Endothelial cell of coronary artery (primary cell): ENCODE measurements at places on chromosomes 13 and 19. TPM values are rescaled to one million over a fixed set of nuclear protein-coding genes. Genes with fewer than 3 reads are reported as not detected.

The WDR62 gene
- total RNA-seq = 2.4 and 3.9 TPM in 2 replicates

The NEK5 gene
- total RNA-seq = 0.09 TPM in 2 replicates

The KLK3 gene
- total RNA-seq = not detected in 2 replicates

The GAS6 gene
- 78.1 and 150 TPM in 2 replicates for total RNA-seq

The AKAP8L gene
- 48.9 and 67.4 TPM in 2 replicates for total RNA-seq

The TMEM221 gene
- under 0.01 and 0.09 TPM in 2 replicates for total RNA-seq

The GET3 gene
- 96.2 and 110 TPM in 2 replicates for total RNA-seq

The ICAM5 gene
- total RNA-seq = under 0.01 and 0.56 TPM in 2 replicates

The NKG7 gene
- total RNA-seq = not detected in 2 replicates

The CNN1 gene
- 2.0 and 6.9 TPM in 2 replicates for total RNA-seq

The CD177 gene
- 0.09 and 0.19 TPM in 2 replicates for total RNA-seq

The MRPS31 gene
- total RNA-seq = 12.4 and 15.4 TPM in 2 replicates

The IGSF23 gene
- 0.27 and 0.28 TPM in 2 replicates for total RNA-seq

The TBXA2R gene
- 0.63 and 1.2 TPM in 2 replicates for total RNA-seq

The IQCN gene
- under 0.01 and 0.09 TPM in 2 replicates for total RNA-seq

The KLK12 gene
- not detected in 2 replicates for total RNA-seq

The TEX101 gene
- total RNA-seq = not detected in 2 replicates

The PLA2G4C gene
- 27.0 and 40.9 TPM in 2 replicates for total RNA-seq

The ZNF491 gene
- total RNA-seq = 0.90 and 2.4 TPM in 2 replicates

The TMPRSS9 gene
- total RNA-seq = not detected in 2 replicates

The TMIGD2 gene
- not detected in 2 replicates for total RNA-seq
